ENCODE measurements at places on chromosomes 2 and 18. TPM values are rescaled to one million over a fixed set of nuclear protein-coding genes. Genes with fewer than 3 reads are reported as not detected.

The KCNJ13 gene
- not detected for total RNA-seq

The C1QL2 gene
- not detected for total RNA-seq

The WDR43 gene
- 70.1 TPM for total RNA-seq

The CYP20A1 gene
- 36.6 TPM for total RNA-seq

The CRYGD gene
- 0.69 TPM for total RNA-seq

The SPHKAP gene
- not detected for total RNA-seq

The OR6B2 gene
- total RNA-seq: not detected

The UGT1A10 gene
- total RNA-seq: not detected

The TRABD2A gene
- 48.8 TPM for total RNA-seq
